ENCODE measurements at places on chromosomes 4 and X.

DNA sequence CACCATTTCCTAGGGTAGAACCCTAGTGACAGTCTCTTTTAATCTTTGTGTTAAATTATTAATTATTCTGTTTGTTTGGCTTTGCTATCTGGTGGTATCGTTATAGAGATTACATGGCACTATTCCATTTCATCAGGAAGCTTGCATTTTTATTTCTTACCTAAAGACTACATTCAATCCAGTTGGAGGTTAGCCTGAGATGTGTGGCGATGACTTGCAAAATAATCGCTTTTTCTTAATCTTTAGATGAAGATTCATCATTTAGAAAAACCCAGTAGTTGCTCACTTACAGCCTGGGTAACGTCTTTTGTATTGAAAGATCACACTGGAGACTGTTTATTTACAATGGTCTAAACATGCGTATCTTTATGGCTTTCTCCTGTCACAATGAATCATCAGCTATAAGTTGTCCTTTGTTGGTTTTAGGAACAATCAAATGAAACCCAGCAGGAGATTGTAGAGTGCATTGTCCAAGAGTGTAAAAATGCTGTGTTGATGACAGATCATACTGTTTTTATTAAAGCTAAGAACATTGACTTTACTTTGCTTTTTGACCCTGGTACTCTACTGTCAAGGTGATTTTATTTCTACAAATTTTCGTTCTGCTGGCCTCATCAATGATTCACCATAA lies 281.7 kb upstream of the PITX2 start:
- DNase-seq: no peak

GRCh38 chr4:7876201-7876875 lies 63.3 kb downstream of the AFAP1 start:
- peak; percentile 57 for DNase-seq

- DNase-seq: no peak
Measured at GRCh38 chr4:18439311-18439710, 417.8 kb upstream of the LCORL start.

DNA sequence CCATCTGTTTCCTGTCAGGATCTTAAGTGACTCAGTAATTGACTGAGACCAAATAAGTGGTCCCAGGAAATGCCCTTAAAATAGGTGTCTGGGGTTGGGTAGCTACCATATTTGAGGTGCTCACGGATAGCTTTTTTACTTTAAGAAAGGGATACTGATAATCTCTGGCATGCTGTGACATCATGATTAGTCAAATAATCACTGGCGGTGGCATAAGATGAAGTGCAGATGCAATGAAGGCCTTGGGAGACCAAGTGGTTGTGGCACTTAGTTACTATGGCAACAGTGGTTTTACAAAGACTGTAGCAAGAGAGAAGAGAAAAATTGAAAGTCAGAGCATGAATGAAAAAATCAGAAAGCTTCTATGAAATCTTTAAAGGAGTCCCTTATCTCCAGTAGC lies 114.5 kb upstream of the SLIT2 start:
- no peak for DNase-seq

- DNase-seq: peak; percentile 66
Measured at GRCh38 chr4:79917246-79917645, 155.8 kb downstream of the ANTXR2 start.

GRCh38 chr4:5554376-5554775 lies 154.0 kb downstream of the EVC2 start:
- DNase-seq: no peak

GRCh38 chr4:61298178-61298740 lies 98.1 kb downstream of the ADGRL3 start:
- DNase-seq: peak; percentile 52

DNA sequence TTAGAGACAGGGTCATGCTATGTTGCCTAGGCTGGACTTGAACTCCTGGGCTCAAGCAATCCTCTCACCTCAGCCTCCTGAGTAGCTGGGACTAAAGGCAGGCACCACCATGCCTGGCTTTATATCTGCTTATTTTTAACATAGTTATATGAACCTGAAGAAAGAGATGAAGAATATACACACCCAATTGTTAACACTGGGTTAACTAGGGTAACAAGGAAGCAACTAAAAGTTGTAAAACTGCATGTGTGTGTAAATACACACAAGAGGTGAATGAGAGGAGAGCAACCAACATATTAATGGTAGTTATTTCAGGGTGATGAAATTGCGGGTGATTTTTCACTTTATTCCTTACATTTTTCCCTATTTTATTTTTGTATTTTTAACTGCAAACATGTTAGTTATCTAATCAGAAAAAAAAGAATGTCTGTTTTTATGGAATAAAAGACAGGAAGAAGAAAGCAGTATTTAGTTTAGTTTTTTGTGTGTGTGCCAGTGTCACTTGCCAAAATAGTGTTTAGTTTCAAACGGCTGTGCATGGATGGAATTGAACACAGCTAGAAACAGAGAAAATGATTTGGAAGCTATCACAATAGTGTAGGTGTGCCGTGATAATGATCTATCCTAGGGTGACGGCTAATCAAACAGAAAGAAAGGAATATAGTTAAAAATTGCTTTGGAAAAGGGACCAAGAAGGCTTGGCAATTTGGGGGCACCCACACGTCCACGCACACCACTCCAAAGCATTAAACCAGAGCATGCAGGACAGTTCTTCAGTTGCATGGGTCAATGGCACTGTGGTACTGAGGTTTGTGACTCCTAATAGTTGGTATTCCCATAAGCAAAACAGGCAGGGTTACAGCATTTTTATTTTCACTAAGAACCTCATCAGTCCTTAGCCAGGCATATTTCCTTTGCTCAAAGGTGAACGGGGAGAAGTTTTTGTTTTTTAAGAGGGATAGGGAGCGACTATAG lies 89.1 kb upstream of the KLHL13 start:
- no peak for DNase-seq

DNA sequence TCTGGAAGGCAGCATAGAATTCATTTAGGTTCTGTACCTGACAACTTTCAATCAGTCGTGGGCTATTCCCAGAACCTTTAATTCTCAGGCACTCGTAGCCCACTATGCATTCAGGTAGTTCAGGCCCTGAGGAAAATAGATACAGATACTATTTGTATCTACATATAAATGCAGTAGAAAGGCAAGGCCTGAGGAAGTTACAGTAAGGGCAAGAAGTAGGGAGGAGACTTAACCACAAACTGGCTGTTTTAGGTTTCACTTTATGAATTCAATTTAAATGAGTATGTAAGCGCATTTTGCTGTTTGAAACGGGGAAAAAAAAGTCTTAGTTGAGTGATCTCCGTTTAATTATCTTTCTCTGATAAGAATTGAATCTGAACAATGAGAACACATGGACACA lies 529.4 kb upstream of the ATOH1 start:
- no peak for DNase-seq

DNA sequence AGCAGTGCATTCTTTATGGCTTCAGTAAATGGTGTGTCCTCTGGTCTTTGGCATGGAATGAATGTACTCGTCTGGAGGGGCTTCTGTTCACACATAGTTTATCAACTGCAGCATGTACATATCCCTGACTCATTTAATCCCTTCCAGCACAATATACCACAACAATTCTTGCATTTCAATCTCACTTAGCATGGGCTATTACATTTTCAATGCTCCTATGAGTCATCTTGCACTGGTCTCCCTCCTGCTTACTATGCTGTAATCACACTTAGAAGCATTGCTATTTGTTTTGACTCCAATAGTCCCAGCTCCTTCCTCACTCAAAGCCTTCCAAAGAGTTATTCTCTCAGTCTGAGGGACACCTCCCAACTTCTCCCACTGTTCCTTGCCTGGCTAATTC lies 180.9 kb upstream of the NUDT10 start:
- DNase-seq: no peak

GRCh38 chr4:137711502-137711901 lies 179.2 kb upstream of the PCDH18 start:
- no peak for DNase-seq

GRCh38 chrX:114532111-114532805 lies 51.6 kb upstream of the HTR2C start:
- DNase-seq: no peak

DNA sequence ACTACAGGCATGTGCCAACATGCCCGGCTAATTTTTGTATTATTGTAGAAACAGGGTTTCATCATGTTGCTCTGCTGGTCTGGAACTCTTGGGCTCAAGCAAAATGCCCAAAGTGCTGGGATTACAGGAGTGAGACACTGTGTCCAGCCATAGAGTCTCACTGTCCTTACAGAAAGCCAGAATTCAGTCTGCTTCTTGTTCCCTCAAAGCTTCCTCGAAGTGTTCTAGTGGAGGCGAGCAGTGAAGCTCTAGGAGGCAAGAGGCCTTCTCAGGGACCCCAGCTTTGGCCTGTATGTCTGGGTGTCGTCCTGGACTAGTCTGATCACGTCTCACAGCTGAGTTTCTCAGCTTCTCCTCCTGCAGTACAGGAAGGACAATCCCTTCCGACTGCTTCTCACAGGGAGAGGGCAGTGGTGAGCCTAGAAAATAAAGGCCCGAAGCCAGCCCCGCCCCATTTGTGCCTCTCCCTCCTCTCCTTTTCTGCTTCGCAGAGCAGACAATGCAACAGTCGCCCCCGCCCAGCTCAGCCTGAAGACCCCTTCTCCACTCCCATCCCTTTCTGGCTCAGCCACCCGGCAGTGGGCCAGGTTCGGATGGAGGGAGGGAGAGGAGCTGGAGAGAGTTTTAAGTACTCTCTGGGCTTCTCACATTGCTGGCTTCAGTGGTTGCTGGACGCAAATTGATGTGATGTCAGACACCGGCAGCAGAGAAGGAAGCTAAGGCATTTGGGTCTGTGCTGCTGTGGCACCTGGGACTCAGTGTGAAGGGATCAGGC lies 11.1 kb upstream of the FAM3A start:
- DNase-seq: peak; percentile 88

DNA sequence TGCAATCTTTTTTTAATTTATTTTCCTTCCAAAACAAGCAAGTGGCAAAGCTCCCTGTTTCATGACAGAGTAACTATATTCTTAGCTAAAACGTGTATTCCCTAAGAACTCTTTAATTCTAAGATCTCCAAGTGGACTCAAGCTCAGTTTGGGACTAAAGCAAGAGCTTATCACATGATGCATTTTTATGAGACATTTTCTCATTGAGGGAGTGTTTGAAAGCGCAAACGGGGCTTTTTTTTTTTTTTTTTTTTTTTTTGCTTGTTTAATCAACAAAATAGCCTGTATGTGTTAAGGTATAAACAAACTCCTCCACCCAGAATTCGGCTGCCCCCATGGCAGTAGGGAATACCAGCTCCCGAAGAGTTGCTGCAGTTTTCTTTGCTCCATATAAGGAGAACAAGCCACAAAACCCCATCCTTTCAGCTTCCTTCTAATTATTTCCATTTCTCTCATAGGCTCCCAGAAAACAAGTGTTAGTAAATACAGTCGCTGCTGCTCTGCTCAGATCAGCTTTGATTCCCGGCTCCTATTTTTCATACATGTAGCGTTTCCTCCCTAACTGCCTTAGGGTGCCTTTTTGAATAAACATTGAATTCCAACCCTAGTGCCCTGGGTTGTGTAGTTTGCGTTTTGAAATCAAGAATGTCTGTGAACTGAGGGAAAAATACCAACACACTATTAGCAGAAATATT lies 669 bp upstream of the PPARGC1A start:
- peak; percentile 9 for DNase-seq

GRCh38 chr4:190020790-190021717 lies 6.0 kb downstream of the FRG2 start:
- peak; percentile 83 for DNase-seq

DNA sequence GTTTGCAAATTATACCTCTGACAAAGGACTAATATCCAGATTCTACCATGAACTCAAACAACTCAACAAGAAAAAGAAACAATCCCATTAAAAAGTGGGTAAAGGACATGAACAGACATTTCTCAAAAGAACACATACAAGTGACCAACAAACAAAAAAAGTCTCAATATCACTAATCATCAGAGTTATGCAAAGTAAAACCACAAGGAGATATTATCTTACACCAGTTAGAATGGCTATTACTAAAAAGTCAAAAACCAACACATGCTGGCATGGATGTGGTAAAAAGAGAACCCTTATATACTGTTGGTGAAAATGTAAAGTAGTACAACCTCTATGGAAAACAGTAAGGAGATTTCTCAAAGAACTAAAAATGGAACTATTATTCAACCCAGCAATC lies 234.4 kb downstream of the NKX6-1 start:
- DNase-seq: no peak

GRCh38 chr4:150656891-150657290 lies 74.9 kb downstream of the MAB21L2 start:
- no peak for DNase-seq

GRCh38 chrX:38578167-38578566 lies 16.8 kb downstream of the TSPAN7 start:
- DNase-seq: no peak

Data from neural progenitor cell (in vitro differentiated cells).